Stimulated activated CD8-positive, alpha-beta memory T cell treated with anti-CD3 and anti-CD28 coated beads, Interleukin-15, amount 100 ng/mL, for 48 hours (primary cell): ENCODE measurements at places on chromosomes 1 and 21.

DNA sequence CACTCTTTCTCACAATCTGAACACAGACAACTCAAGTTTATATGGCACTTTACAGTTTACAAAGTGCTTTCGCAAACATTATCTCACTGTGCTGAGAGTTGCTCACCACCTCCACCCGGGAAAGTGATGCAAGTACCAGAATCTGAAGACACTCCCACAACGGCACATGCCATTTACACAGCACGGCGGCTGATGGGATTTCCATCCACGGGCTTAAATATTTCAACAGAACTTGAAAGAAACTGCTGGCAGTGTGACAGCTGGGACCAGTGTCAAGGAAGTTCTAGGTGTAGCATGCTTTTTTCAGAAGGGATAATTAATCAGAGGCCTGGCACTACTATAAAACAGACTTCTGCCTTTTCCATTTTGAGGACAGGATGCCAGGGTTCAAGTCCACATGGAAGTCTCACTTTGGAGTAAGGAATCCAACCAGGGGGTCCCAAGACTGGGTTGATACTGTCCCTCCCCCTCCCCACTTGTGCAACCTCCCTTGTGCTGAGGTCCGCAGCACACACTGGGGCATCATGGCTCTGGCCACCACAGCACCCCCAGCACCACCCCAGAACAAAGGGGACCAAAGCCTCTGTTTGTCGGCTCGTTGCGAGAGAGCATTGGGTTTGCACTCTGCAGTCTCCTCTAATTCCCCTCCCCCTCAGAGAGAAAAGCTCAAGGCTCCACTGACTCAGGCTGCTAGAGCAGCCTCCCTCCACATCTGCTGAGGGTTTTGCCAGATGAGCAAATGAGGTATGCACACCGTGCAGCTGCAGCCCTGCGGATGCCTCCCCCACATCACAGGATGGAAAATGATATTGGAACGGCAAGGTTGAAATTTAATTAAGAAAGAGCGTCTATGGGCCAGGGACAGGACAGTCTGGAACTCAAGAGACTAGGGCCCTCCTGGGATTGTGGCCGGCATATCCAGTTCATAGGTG lies 154.9 kb downstream of the TGFBR3 start:
- DNase-seq, result no peak

DNA sequence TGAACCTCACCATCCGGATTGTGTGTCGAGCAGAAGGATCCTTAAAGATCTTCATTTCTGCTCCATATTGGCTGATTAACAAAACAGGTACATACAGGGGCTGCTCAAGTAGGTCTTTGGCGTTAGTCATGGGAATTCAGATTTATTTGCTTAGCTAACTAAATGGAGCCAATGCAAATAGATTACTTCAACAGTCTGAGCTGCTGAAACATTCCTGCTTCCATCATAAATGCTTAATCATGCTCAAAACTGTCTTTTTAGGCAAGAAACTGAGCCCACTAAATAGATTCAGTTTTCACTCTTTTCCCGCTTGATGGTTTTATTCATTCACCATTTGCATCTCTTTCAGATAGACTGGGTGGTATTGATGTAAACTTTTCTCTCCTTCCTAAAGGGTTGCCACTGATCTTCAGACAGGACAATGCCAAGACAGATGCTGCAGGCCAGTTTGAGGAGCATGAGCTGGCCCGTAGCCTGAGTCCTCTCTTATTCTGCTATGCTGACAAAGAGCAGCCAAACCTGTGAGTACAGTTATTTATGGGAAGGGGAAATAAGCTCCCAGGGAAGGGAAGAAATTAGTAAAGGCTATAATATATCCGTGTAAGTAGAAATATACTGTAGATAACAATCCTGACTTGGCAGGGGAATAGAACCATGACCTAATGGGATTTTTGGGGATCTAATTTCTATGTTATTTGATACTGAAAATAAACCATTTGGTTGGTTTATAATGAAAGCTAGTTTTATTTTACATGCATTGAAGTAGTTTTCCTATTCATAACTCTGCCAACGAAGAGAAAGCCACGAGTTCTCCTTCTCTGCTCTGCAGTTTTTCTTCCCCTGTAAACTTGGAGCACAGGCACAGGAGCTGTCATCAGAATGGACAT lies 126.4 kb downstream of the VPS13D start:
- DNase-seq, result no peak

- no peak for DNase-seq
These were observed 34.5 kb downstream of the EBNA1BP2 start for GRCh38 chr1:43137445-43138052.

GRCh38 chr21:33121715-33122475 lies 52.0 kb downstream of the OLIG1 start:
- DNase-seq, result no peak

- no peak for DNase-seq
These were observed 12.4 kb downstream of the SLC2A1 start for GRCh38 chr1:42946120-42946898.

DNA sequence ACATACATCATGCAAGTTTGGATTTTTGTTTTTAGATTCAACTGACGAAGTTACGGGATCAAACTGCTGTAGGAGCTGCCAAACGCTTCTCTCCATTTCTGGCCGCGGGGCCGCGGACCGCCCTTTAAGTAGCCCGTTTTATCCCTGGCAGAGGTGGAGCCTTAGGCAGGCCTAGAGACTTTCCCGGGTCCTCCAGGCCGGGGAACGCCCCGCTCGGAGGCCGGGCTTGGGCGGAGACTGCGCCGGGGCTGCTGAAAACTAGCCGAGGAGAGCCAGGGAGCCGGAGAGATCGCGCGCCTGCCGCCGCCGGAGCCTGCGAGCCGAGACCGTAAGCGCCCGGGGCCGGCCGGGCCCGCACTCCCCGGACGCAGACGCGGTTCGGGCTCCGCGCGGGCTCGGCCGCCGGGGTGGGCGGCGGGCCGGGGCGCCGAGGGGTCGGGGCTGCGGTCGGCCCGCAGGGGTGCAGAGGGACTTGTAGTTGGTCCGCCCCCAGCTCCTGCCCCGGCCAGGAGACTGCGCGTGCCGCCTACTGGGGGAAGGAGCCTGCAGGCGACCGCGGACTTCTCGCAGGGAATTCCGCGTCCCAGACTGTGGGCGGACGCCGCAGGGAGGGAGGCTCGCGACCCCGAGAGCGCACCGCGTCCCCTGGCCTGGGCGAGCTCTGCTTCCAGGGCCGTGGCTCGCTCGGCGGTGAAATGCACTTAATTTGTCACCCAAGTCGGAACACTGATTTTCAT lies at the start of gene EPHX1:
EPHX1 (plus strand) TSS at position 283 of the 737 bp plus-strand sequence. CDS start 18,606 bp downstream, outside the sequence.
- peak; percentile 70 for DNase-seq

DNA sequence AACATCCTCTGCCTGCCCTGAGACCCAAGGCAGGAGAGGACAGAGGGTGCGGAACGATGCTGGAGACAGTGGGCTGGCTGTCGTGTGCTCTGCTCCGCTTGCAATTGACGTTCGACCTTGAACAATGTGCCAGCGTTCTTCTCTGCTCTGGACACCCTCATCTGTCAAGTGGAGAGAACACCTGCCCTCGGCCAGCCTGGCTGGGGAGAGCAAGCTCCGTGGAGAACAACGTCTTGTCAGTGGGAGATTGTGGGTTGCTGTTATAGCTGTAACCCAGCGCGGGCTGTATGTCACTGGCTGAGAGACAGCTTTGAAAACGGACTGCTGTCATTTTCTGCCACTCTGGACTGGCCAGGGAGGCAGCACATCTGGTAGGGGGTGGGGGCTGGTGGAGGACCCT lies 14.7 kb downstream of the KIAA1614 start:
- no peak for DNase-seq

GRCh38 chr1:180360333-180361075 lies 130.4 kb downstream of the LHX4 start:
- no peak for DNase-seq

DNA sequence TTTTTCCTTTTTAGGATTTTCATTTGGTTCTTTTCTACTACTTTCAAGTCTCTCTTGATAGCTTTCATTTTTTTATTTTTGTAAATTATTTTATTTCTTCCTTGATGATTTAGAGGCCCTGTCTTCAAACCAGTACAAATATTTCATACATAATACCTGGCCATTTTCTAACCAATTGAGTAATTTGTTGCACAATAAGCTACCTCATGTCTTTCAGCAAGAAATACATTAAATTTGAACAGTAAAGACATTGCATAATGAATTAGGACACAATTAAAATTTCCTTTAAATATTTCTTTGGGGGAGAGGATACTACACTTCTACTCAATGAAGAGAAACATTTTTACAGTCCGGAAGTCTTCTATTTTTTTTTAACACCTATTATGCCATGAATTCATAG lies 15.6 kb upstream of the COL9A2 start:
- no peak for DNase-seq

GRCh38 chr1:235857756-235858155 lies 8.9 kb downstream of the LYST start:
- DNase-seq, result no peak
